Cerebellar nuclear complex (tissue), 1 donor: ENCODE measurements at places on chromosomes 12 and 14.

GRCh38 chr14:65566820-65567522 lies 154.4 kb downstream of the FUT8 start:
- DNase-seq: no peak

GRCh38 chr12:21989819-21990412 lies 48.7 kb upstream of the ABCC9 start:
- DNase-seq: no peak

DNA sequence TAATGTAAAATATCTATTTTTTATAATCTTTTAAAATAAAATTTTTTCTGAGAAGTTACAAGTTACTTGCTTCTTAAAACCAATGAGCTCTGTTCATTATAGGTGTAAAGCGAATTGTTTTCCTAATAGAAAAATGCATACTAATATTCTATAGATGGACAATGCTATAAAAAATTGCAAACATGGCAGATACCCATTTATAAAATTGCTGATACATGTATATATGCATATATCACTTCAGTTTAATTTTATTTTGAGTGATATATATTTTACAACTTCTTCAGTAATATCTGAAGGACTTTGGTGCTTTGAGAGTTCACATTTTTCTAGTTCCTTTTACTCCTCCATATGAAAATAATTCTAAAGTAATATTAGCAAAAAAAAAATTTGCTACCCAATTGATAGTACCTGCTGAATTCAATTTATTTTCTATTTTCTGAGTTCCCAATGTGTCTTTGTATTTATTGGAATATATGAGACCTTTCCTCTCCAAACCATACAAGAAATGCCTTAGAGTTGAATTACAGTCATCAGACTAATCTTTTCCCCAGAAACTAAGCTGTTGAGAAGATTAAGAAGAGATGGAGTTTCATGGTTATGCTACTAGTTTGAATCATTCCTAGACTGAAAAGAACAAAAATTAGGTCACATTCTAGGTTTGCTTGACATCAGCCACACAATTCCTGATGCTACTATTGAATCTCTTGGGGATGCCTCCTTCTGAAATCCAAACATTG lies 1937.5 kb upstream of the SEL1L start:
- DNase-seq: no peak

- DNase-seq: no peak
Observed at GRCh38 chr14:73714656-73715081, 485 bp upstream of the PNMA1 start.

GRCh38 chr14:35211067-35211466 lies 81.1 kb upstream of the PSMA6 start:
- no peak for DNase-seq

DNA sequence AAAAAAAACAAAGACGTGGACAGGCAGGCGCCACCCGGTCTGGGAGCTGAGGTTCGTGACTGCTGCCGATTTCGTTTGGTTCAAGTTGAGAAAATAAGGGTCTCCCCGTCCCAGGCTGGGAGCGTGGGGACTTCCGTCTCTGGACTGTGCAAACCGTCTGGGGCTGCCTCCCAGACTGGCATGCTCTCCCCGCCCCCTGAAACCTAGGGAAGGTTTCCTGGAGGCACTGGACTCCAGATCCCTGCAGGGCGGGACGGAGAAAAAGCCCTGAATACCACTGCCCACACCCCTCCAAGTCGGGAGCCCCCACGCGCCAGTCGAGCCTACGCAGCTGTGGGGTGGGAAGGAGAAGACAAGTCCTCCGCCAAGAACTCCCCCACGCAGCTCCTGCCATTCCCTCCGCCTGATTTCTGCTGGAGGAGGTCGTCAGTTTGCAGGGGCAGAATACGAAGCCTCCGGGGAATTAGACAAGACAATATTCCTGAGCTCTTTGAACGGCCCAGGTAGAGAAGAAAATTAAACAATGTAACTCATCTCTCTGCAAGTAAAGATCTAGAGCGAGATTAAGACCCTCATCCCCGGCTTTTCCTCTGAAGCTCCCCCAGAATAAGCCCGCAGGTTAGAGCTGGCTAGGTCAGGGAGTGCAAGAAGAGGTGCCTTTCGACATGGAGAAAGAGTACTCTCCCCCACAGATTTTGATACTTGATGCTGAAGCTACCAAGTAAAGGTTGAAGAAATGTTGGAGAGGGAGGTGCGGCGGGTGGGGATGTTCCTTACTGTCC lies 10.4 kb upstream of the HOXC13 start:
- no peak for DNase-seq

- no peak for DNase-seq
Observed at GRCh38 chr14:76456200-76456599, 80.3 kb downstream of the ESRRB start.

DNA sequence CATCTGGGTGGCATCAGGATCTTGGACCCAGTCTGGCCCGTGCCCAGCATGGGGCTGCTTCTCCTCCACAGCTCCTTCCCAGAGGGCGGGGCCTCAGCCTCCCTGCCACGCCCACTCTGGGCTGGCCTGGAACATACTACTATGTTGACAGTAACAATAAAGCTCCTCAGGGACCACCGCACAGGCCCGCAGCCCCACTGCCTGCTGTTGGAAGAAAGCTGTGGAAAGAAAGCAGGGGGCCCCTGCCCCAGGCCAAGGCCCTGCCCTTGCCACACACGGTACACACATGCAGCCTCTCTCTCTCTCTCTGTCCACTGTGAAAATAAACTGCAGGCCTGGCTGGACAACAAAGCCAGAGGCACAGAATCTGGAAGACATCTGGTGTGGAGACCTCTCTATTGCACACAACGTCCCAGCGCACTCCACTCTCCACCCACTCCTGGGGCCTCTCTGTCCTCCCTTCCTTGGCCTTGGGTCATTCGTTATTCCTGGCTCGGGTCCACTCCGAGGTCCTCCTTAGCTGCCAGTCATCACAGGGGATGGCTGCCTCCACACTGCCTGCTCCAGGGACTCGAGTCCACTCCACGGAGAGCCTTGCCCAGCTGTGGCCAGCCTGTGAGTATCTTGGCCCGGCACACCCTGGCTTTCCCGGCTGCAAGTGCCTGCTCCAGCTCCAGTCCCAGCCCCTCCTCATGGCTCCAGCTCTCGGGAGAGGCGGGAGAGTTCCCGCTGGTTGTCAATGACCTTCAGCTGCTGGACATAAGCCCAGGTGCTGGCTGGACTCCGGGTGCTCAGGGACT lies 11.8 kb upstream of the ENDOU start:
- no peak for DNase-seq

DNA sequence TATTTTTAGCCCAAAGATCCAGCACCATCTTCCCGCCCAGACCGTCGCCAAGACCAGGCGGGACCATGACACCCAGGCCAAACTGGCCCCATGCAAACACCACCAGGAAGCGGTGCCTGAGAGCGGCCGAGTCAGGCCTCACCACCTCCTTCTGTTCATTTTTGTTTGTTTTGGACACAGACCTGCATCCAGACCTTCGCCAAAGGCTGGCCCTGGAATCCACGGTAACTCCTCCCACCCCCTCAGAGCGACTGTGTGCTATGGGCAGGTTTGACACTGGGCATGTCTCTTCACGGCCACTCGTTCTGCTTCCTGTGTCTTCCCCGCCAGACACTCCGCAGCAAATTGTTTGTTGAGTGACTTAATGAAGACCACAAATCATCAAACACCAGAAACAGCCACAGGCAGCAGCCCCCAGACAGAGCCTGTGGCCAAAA lies 47.1 kb downstream of the NCOR2 start:
- no peak for DNase-seq

DNA sequence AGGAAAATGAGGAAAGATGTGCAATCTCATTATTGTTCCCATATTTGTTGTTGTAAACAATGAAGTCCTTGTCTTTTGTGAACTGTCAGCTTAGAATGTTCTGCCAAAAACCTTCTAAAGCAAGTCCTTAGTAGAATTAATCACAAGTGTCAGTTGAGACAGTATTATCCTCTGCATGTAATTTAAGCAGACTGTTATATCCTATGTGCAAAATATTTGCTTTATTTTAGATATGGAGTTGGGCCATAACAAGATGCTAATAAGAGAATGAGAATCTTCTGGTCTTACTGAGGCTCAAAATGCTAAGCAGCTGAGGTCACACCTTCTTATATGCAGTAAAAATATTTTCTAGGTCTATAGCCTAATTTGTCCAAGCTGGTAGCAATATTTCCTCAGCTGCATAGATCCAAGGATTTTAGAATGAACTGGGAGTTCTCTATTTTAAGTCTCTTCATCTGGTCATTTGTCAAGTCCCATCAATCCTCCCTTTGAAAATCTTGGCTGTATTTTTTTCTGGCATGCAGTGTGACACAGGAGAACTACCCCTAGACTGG lies 222.3 kb upstream of the NAV3 start:
- DNase-seq: no peak

- DNase-seq: no peak
Observed at GRCh38 chr14:104757238-104757585, 4.3 kb downstream of the SIVA1 start.

GRCh38 chr14:93023802-93024434 lies 91.8 kb downstream of the ITPK1 start:
- DNase-seq: no peak

- DNase-seq: no peak
Observed at GRCh38 chr14:76580399-76580798, 180.9 kb upstream of the VASH1 start.

GRCh38 chr14:55099756-55100155 lies 29.3 kb upstream of the LGALS3 start:
- DNase-seq: no peak

DNA sequence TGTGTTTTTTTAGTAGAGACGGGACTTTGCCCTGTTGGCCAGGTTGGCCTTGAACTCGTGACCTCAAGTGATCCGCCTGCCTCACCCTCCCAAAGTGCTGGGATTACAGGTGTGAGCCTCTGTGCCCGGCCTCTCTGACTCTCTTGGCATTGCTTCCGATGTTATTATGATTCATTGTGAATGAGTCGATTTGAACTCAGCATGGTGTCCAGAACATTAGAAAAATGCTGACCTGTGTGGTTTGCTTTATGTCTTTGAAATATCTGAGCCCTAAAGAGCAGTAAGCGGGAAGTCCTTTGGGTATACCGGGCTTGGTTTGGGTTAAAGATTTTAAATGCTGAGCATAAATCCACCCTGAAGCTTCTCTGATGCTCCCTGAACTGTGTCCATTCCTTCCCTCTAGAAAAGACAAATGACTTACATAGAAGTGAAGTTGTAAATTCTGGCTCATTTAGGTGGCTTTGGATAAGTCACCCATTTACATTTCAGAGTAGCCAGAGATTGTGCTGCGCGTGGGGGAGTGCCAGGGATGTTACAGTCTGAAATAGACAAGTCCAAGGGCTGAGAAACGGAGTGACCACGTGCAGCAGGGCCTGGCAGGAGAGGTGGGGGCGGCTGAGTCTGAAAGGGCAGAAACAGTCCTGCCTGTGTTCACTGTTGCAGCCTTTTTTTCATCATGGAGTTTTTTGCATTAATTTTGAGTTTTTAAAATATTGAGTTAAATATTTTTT lies 39.6 kb downstream of the SLC15A4 start:
- no peak for DNase-seq

- DNase-seq: no peak
Observed at GRCh38 chr14:104680806-104681688, 8.4 kb upstream of the INF2 start.

DNA sequence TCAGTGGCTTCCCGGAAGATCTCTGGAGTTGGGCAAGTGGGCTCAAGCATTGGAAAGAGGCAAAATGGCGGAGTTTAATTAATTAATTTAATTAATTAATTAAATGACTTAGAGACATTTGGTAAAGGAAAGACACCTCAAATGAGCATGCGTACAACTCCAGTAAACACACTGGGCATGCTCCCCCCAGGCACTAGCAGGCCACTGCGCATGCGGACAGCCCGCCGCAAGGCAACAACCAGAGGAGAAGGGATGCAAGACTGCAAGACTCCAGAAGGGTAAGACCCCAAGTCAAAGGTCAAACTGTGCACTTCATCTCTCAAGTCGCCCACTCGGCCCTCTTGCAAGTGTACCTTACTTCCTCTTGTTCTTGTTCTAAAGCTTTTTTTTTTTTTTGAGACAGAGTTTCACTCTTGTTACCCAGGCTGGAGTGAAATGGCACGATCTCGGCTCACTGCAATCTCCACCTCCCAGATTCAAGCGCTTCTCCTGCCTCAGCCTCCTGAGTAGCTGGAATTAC lies 57.8 kb upstream of the PSMC1 start:
- DNase-seq: no peak

DNA sequence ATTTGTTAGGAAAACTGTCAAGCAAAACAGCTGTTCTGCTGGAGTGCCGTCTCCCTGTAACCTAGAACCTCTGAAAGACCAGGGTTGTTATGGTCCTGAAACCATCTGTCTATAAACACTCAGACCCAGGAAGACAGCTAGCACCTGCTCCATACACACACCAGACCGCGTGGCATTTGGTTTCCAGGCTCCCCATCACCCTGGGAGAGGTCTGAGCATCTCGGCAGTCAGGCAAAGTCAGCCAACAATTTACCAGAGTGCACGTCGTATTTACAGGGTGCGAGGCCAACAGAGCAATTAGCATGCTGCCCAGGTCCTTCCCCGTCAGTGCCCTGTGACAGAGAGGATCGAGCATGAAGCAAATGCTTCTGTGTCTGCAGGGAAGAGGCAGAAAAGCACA lies 272.5 kb downstream of the SLC15A4 start:
- DNase-seq: no peak

DNA sequence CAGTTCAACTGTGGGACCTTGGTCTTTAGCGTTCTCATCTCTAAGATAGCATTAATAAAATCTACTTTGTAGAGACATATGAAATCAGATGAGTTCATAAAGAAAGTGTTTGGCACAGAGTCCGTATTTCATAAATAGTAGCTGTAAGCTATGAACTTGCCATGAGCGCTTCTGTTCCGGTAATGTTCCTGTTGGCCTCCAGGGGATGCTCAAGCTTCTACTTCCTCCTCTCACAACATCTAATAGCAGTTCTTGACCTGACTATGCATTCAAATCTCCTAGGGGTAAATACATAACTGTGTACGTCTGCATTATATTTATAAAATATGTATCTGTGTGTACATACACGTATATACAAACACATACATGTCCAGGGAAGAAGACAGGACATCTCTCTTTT lies 288.2 kb upstream of the TMPO start:
- no peak for DNase-seq

GRCh38 chr14:50344116-50344775 lies 32.1 kb downstream of the DMAC2L start:
- no peak for DNase-seq

DNA sequence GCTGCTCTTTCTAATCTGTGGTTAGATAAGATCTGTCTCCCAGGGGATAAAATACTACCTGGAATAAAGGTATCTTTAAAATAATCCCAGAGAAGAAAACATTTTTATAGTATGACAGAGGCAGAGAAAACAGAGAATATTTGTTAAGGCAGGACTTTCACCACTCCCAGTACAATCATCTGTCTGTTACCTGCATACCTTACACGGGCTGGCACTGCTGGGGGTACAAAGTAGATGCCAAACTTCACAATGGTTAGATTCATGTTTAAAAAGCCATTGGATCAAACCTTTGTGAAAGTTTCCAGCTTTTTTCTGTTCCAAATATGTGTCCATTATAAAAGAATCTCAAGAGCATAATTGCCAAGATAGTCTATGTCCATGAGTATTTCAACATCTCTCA lies 273.6 kb upstream of the BTG1 start:
- no peak for DNase-seq

GRCh38 chr14:98018628-98019027 lies 1221.4 kb downstream of the VRK1 start:
- no peak for DNase-seq

- no peak for DNase-seq
Observed at GRCh38 chr14:51884086-51884927, 23.9 kb downstream of the GNG2 start.
